ENCODE measurements at places on chromosomes 12 and 14.

DNA sequence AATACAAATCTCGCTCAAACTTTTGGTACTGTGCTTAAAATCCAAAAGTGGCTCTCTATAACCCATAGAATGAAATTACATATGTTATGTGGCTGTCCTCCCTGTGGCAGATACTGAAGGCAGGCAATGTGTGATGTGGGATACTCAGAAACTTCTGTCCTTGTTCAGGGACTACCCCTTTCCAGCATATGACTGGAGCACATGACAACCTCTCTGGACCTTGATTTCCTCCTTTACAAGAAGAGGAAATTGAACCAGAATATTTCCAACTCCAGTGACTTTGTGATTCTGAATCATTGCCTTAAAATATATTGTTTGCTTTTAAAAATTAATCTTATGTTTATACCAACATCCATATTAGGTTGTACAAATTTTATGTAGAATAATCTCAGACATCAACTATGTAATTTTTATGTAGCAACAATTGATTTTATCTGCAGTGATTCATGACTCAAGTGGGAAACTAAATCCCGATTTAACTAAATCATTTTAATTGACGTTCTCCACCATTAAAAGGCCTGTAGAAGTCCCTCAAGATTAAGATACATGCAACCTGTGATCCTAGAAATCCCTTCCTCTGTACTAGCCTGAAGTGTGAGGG lies 162.4 kb downstream of the AKAP6 start:
- no peak for DNase-seq

DNA sequence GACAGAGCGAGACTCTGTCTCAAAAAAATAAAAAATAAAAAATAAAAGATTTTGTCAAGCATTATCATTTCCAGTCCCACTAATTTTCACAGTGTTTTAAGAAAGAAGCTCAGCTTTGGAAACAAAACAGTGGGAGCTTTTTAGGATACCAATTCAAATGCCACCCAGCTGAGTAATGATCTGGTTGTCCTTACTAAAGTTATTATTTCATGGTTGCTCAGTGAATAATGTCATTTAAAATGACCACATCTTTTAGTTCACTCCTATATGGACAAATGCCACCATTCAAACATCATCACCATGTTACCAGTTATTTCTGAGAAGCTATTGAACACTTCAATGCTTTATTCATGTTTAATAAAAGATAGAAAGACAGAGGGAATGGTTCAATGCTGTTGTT lies 365.0 kb downstream of the CCER1 start:
- no peak for DNase-seq

DNA sequence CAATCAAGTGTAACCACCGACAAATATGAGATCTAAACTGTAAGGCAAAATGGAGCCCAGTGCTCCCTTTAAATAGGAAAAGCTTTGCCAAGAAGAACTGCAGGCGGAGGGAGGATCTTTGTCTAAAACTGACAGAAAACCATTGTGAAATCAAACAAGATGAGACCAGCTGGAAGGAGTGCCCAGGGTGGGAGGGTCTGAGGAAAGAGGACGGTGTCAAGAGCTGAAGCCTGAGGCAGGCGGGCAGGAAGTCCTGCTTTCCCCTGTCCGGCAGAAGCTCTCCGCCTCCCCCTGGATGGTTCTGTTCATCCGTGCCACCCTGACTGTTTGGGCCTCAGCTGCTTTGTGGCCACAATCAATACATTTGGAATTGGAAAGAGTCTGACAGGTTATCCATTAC lies 37.5 kb downstream of the CDC42BPB start:
- DNase-seq, result no peak

- DNase-seq, result no peak
Measured at GRCh38 chr14:102295270-102295669, 9.7 kb downstream of the MOK start.

DNA sequence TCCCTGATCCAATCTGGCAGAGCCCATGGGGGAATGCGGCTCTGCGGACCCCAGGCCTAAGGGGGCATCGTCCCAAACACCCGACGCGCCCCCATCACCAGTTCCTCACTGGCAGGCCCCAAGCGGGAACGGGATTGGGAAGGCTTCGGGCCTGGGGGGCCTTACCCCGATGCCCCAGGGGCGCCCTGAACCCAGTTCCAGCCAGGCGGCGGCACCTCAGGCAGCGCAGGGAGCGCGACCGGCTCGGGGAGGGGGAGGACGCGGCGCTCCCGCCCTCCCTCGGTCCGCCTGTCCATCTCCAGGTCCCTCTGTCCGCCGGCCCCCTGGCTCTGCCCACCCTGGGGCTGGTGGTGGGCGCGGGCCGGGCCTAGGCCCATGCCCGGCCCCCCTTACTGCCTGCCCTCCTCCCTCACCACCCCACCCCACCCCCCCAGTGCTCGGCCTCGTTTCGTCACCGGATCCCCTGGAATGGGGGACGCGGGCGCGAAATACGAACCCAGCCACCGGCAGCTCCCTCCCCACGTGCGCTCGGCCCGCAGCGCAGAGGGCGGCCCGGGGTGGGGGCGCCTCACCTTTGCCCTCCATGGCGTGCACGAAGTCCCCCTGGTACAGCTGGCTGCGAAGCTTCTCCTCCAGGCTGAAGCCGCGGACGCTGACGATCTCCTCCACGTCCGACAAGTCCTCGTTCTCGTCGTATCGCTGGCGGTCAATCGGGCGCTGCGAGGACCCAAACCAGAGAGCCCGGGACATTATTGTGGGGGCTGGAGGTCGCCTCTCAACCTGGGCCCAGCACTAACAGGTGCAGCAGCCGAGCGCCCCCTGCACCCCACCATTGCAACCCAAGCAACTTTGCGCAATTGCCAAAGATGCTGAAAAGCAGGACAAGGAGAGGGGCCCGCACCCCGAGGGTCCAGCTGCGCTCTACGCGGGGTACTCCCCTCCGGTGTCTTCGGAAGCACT lies 2.3 kb downstream of the KDM2B start:
- no peak for DNase-seq

DNA sequence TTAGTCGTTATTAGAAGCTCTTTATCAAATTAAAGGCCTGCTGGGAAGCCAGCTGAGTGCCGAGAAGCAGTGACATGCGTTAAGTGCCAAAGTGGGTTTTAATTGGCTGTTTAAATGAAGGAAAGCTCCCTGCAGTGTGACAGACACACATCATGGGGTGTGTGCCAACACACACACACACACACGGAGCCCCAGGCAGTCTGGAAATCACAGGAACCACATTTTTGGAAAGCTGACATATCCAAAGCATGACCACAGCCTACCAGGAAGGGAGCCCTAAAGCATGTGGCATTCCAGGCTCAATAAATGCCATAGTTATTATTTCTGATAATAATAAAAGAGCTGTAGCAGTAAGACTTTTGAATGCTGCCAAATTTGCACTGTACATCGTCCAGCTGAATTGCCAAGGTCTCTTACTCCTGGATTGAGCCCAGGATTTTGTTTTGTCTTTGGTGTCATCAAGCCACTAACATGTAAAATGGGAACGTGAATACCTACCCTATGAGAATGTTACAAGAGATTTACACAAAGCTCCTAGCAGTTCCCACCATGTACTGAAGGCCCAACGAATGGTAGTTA lies 135.1 kb downstream of the TMEM30B start:
- no peak for DNase-seq

DNA sequence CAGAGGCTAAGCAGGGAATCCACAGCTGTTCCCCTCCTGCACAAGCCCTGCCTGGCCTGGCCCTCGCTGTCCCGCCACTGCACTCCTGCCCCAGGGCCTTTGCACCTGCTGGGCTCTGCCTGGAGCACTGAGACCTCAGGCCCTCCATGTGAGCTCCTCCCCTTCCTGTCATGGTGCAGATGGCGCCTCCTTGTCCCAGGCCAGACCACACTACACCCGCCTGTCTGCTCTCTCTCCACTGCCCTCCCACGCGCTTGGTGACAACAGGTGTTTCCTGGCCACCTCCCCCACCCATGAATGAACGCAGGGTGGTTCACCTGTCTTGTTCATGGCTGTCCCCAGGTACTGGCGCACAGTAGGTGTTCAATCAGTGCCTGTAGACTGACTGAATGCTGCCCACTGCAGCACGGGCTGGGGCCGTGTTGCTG lies 82.9 kb downstream of the NCOR2 start:
- DNase-seq, result no peak

DNA sequence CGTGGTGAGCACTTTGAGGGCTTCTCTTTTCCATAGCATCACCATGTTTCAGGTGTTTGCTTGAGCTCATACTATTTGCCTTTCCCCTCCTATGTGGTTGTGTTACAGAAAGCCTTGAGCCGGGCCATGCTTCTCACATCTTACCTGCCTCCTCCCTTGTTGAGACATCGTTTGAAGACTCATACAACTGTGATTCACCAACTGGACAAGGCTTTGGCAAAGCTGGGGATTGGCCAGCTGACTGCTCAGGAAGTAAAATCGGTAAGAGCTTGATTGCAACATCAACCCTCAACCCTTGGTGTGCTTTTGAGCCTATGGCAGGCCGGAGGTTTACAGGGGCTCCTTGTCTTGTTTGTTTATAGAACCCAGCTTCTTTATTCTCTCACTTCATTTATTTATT lies 8.1 kb downstream of the LETMD1 start:
- no peak for DNase-seq

- no peak for DNase-seq
Measured at GRCh38 chr12:120646044-120646443, 5.6 kb downstream of the CABP1 start.

DNA sequence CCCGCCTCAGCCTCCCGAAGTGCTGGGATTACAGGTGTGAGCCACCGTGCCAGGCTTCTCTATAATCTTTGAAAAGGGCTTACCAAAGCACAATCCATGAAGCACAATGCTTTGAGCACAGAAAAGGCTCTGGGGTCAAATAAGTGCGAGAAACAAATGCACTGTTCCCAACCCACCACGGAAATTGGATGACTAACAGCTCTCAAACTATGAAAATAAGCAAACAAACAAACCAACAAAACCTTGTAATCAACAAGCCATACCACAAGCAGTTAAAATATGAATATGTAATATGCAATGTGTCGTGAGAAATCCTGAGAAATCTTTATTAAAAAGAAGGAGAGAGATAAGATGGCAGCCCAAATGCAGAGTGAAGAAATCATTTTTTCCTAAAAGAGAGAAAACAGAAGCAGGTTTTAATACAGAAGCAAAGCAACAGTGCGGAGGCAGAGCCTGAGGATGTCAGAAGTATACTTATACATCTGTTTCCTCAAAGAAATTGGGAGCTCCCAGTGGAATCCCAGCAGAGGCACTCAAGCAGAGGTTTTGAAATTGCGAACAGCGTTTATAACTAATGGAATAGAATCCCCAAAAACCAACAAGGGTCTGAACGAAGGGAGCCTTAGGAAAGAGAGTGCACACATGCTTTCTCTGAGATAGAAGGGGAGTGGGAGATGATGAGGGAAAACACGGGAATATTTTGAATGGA lies 17.1 kb downstream of the SMCO2 start:
- DNase-seq, result no peak

DNA sequence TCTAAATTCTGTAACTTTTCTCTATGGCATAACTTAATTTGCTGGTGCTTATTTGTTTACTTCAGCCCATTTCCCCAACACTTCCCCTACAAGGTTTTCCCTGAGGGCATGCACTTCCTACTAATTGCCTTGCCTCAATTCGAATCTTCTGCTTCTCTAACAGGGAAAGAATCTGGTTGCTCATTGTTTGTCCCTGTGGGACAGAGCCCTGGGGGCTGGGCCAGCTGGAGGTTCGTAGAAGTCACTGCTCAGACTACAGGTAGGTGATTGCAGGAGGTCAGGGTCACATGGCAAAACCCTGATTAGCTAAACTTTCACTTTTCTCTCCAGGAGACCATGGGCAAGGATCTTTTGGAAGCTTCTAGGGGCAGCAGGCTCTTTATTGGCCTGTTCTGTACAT lies 72.0 kb downstream of the ZFC3H1 start:
- no peak for DNase-seq

Measured in cerebellar nuclear complex (tissue), 1 donor.